ENCODE measurements at places on chromosomes 3 and 15.

GRCh38 chr15:85793641-85794597 lies 806 bp downstream of the KLHL25 start:
- DNase-seq: no peak

DNA sequence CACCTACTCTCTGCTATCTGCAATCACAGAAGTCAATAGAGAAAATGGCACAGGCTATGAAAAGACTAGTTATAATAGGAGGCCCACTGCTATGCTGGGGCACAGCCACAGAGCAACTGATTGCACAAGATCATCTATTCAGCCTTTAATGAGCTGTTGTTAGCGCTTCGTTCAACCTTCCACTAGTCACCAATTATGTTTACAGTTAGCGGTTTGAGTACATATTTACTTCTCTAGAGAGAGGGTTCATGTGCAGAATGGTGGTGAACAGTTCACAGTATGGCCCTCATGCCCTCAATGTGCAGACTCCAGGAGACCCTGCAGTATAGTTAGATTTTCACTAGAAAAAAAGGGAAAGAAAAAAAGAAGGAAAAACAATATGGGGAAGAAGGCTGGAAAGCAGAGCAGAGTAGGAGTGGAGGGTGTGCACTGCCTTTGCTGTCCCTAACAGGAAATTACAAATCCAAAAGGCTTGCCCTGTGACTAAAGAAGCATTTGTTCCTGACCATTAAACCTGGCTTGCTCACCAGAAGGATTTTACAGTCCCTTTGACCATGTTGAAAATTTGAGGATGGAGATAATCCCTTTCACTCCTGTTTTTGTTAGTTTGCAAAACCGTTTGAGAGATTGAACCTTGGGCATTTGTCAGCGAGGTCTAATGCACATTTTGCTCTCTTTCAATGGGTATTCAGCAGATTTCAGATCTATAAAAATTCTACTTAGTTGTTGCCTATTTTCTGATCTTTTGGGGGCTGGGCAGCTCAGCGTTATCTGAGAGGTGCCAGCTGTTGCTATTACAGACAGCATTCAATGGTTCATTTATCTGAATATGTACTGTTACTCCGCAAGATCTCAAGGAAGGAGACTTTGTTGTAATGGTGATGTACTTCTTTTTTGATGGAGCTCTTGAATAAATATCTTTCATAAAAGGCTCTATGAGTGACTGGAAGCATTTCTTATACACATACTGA lies 296.1 kb downstream of the LSAMP start:
- no peak for DNase-seq

DNA sequence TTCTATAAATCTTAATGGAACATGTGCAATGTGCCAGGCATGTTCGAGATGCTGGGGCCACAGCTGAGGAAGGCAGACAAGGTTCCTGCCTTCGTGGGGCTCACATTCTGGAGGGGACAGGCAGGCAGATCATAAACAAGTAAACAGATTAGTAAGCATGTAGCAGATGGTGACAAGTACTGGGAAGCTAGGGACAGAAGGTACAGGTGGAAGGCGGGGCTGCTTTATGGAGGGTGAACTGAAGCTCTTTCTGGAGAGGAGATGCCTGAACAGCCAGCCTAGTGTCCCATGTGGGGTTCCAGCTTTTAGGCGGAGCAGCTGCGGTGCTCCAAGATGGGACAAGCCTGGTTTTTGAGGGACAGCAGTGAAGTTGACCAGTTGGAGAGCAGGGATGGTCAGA lies 74.7 kb upstream of the SNRK start:
- no peak for DNase-seq

DNA sequence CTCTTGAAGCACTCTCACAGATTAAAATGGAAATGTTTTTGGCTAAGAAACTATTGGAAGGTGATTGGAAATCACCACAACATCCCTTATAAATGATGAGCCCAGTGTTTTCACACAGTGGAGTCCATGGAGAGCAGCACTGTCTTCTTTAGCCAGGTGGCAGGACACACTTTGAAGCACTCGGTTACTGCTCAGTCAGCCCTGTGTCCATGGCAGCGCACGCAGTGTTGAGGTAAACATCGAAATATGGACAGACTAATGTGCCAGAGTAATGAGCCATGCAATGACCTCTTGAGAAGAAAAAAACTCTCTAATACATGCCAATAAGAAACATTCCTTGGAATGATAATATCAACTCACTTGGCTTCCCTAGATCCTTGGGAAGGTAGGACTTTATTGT lies 66.6 kb downstream of the TGFBR2 start:
- DNase-seq: no peak
